ENCODE measurements at places on chromosomes 5 and 9. TPM values are rescaled to one million over a fixed set of nuclear protein-coding genes. Genes with fewer than 3 reads are reported as not detected.

RLN2 gene
- not detected for total RNA-seq

LCN2 gene
- 6.8 TPM for total RNA-seq

SLC34A1 gene
- total RNA-seq: not detected

PCDHGA5 gene
- total RNA-seq: 0.16 TPM

TAF11L5 gene
- not detected for total RNA-seq

CCDC171 gene
- total RNA-seq: 0.26 TPM

UGCG gene
- total RNA-seq: 19.3 TPM

WDR38 gene
- total RNA-seq: not detected

ARSI gene
- total RNA-seq: 28.6 TPM

PCDHB4 gene
- total RNA-seq: 0.11 TPM

GABBR2 gene
- 0.15 TPM for total RNA-seq

QRFP gene
- not detected for total RNA-seq

CNTFR gene
- total RNA-seq: 0.24 TPM

SLC34A3 gene
- 0.11 TPM for total RNA-seq

LHX2 gene
- 3.9 TPM for total RNA-seq

C1QTNF3 gene
- total RNA-seq: not detected

ADAMTSL1 gene
- 0.07 TPM for total RNA-seq

AJM1 gene
- total RNA-seq: 4.7 TPM

WNT8A gene
- not detected for total RNA-seq

PCDHAC1 gene
- 3.0 TPM for total RNA-seq
